Fibroblast of lung (primary cell): ENCODE measurements at places on chromosomes 12 and 14. TPM values are rescaled to one million over a fixed set of nuclear protein-coding genes. Genes with fewer than 3 reads are reported as not detected.

KIF21A gene
- 2.8 and 5.9 TPM in 2 replicates for total RNA-seq

NTF3 gene
- 1.5 and 5.9 TPM in 2 replicates for total RNA-seq

MNAT1 gene
- 33.6 and 48.2 TPM in 2 replicates for total RNA-seq

SRGAP1 gene
- total RNA-seq, result 17.5 and 30.2 TPM in 2 replicates

RIN3 gene
- 5.4 and 8.9 TPM in 2 replicates for total RNA-seq

SOX5 gene
- 16.4 and 32.0 TPM in 2 replicates for total RNA-seq

HEBP1 gene
- total RNA-seq, result 23.6 and 33.7 TPM in 2 replicates

ADCY4 gene
- 1.3 and 7.4 TPM in 2 replicates for total RNA-seq

ACACB gene
- 5.1 and 9.1 TPM in 2 replicates for total RNA-seq

CLEC4E gene
- total RNA-seq, result not detected in 2 replicates

MORN3 gene
- 0.77 and 0.83 TPM in 2 replicates for total RNA-seq

NOPCHAP1 gene
- total RNA-seq, result 6.4 and 12.2 TPM in 2 replicates

SSTR1 gene
- total RNA-seq, result 1.8 and 3.0 TPM in 2 replicates

SMCO2 gene
- 0.26 TPM in 1 of 2 replicates, not detected in the other for total RNA-seq

PPP4R4 gene
- 0.51 and 0.99 TPM in 2 replicates for total RNA-seq

PTPRR gene
- under 0.01 and 0.50 TPM in 2 replicates for total RNA-seq

KRT74 gene
- not detected in 2 replicates for total RNA-seq

PLEKHD1 gene
- under 0.01 TPM in 2 replicates for total RNA-seq

CACNA2D4 gene
- total RNA-seq, result 0.26 and 0.99 TPM in 2 replicates

KLHDC1 gene
- 5.4 and 5.8 TPM in 2 replicates for total RNA-seq

MANSC4 gene
- total RNA-seq, result 0.17 TPM in 1 of 2 replicates, not detected in the other

GLT8D2 gene
- 12.6 and 36.3 TPM in 2 replicates for total RNA-seq

SERPINA3 gene
- 0.50 and 7.2 TPM in 2 replicates for total RNA-seq

LTB4R2 gene
- total RNA-seq, result 1.3 and 1.8 TPM in 2 replicates

SLC38A4 gene
- 1.8 and 6.1 TPM in 2 replicates for total RNA-seq

SERPINA5 gene
- not detected in 2 replicates for total RNA-seq

FGF6 gene
- not detected in 2 replicates for total RNA-seq

CLEC1A gene
- not detected in 2 replicates for total RNA-seq

PRH2 gene
- not detected in 2 replicates for total RNA-seq

TAS2R20 gene
- total RNA-seq, result 2.1 and 3.3 TPM in 2 replicates

MYRFL gene
- total RNA-seq, result under 0.01 TPM in 1 of 2 replicates, not detected in the other

SLC24A4 gene
- not detected in 2 replicates for total RNA-seq

KERA gene
- total RNA-seq, result not detected in 2 replicates

MMP19 gene
- 3.3 and 7.1 TPM in 2 replicates for total RNA-seq

DIP2B gene
- total RNA-seq, result 19.5 and 21.0 TPM in 2 replicates

SPRING1 gene
- total RNA-seq, result 14.9 and 18.8 TPM in 2 replicates

TOMM20L gene
- total RNA-seq, result not detected in 2 replicates

PLEKHG7 gene
- total RNA-seq, result not detected in 2 replicates
